ENCODE measurements at places on chromosomes 3 and 15.
A peak's percentile ranks its signal among the peaks of the same experiment; 100 is the strongest.

GRCh38 chr3:73029321-73029796 lies 32.1 kb upstream of the EBLN2 start:
- no peak for DNase-seq

- no peak for DNase-seq
Measured at GRCh38 chr3:17040322-17040989, 155.7 kb downstream of the PLCL2 start.

- no peak for DNase-seq
Measured at GRCh38 chr3:188076176-188076575, 77.8 kb upstream of the LPP start.

DNA sequence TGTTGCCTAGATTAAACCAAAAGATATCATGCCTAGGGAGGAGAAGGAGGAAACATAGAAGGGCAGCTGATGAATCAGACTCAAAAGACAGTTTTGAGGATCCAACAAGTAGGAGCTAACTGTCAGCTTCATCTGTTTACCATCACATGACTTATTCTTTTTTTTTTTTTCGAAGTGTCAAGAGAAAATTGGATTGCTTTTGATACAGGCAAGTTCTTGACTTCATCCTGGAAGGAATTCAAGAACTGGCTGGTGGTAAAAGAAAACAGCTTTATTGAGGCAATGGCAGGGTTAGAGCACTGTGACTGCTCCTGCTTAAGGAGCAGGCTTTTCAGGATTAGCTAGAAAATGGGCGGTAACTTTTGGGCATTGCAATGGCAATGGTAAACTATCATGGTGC lies 227.5 kb upstream of the KCNMB2 start:
- DNase-seq, result no peak

GRCh38 chr3:110243081-110243480 lies 828.5 kb upstream of the NECTIN3 start:
- no peak for DNase-seq

- no peak for DNase-seq
Measured at GRCh38 chr3:172675441-172676193, 35.2 kb downstream of the NCEH1 start.

GRCh38 chr3:143896486-143896885 lies 48.2 kb upstream of the SLC9A9 start:
- DNase-seq, result no peak

- DNase-seq, result no peak
Measured at GRCh38 chr3:153311541-153311940, 149.5 kb downstream of the RAP2B start.

- DNase-seq, result no peak
Measured at GRCh38 chr3:141796889-141797781, 33.9 kb downstream of the GRK7 start.

DNA sequence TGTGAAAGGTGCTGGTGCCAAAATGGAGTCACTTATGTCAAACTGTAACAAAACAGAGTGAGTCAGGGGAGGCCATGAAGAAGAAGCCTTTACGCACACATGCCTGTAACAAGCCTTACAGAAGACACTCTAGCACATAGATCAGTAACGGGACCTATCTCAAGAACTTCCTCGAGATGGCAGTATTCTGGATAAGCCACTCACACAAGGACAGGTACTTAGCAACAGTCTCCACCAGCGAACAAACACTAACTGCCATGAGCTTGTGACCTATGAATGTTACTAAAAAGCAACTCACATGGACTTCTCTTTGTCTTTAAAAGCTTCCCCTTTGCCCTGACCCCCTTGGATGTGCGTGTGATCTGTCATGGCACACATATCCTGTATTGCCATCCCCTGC lies 235.1 kb downstream of the CD47 start:
- DNase-seq, result no peak

DNA sequence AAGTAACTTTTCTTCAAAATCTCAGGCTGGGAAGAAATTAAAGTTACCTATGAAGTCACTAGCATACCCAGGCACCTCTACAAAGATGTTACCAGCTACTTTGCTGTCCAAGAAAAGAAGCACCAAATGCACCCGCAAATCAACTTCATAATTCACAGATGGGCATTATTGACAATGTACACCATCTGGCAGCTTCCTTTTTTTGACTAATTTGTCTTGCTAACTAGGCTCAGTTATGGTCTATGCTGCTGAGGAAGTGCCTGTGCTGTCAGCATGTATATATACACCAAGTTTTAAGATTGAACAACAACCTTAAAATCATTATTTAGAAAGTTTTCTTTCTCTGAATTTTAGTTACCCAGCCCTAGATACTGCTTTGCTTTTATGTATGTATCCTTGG lies 93.8 kb downstream of the NSUN3 start:
- no peak for DNase-seq

GRCh38 chr3:164375538-164375937 lies 702.8 kb downstream of the SI start:
- no peak for DNase-seq

DNA sequence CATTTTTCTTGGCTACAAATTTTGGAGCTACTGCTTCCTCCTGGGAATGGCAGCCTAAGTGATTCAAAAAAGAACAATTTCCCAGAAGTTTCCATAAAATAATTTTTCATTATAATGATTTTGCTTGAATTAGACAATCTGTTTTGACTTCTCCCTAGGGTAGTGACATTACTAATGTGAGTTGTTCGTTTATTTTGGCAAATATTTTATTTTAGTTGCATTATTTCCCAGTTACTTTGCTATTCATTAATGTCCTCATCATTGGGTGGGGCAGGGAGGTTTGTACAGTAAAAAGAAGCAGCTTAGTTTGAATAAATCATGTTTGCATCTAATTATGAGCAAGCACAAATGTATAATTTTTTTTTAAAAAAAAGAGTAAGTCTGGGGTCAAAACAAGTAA lies 686.6 kb downstream of the ROBO2 start:
- DNase-seq, result no peak

GRCh38 chr3:152491922-152492321 lies 223.2 kb downstream of the MBNL1 start:
- no peak for DNase-seq

DNA sequence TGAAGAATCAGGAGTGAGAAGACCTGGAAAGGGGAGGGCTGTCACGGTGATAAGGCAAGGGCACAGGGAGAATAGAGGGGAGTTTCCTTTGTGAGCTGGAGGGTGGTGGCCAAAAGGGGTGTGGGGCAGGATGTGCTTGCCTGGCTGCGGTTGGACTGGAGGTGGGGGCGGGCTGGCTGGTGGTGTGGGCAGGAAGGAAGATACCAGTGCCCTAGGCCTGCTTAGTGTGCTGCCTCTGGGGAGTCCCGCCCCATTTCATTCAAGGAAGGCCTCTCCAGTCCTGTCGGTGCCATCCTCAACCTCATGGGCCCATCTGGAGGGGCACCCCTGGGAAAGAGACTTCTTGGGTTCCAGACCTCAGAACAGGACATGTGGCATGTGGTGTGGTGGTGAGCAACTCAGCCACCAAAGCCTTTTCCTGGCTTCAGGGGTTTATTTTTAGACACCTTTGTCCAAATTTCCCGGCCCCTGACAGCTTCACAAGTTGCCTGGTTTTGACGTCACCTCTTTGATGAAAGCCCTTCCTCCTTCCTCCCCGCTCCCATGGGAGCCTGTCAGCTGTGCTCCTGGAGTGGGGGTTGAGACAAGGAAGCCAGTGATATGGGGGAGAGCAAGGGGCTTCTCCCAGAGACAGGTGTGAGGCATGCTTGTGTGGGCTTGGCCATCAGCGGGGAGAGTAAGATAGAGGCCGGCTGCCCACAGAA lies 15.6 kb downstream of the TEX264 start:
- peak; percentile 73 for DNase-seq

DNA sequence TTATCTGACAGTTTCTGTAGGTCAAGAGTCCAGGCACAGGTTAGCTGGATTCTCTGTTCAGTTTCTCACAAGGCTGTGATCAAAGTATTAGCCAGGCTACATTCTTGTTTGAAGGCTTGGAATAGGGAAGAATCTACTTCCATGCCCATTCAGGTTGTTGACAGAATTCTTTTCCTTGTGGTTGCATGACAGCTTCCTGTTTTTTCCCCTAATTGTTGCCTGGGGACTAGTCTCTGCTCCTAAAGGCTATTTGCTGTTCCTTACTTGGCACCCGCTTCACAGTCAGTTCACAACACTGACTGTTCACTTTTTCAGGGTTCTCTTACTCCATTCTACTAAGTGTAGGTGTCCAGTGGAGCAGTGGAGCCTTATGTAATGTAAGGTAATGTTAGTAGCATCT lies 115.4 kb upstream of the GBE1 start:
- no peak for DNase-seq

DNA sequence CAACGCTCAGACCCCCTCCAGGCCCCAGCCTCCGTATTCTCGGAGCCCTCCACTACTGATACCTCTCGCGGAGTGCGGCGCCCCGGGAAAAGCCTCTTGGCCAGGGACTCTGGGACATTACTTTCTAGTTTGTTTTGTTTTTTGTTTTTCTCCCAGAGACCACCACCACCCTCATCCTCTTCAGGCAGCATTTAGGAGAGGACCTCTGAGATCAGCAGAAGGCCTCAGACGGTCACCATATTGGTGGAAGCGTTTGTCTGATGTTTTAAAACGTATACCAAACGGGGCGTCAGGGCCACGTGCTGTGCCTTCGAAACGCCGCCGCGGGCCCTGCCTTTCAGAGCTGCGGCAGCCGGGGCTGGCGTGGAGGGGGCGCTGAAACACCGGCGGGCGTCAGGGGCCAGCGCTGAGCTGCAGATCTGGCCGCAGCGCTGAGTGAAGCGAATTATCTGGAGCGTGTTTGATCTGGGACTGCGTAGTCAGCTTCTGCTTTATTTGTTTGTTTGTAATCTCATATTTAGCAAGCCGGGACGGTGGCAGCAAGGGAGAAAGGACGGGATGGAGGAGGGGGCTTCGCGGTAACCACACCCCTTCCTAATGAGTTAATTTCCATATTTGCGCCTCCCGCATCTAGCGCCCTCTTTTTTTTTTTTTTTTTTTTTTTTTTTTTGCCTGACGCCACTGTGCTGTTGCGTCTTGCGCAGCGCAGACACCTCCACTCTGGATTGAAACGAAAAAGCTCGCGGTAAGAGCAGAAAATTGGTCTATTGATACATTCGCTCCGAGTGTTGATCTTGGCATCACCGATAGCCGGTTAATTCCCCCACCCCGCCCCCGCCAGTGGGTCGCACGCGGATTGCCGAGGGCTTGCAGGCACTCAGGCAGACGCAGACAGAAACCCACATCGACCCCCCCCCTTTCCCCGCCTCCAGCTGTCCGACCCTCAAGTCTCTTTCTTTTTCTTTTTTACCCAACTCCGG lies 14.9 kb downstream of the SOX2 start:
- DNase-seq, result no peak

DNA sequence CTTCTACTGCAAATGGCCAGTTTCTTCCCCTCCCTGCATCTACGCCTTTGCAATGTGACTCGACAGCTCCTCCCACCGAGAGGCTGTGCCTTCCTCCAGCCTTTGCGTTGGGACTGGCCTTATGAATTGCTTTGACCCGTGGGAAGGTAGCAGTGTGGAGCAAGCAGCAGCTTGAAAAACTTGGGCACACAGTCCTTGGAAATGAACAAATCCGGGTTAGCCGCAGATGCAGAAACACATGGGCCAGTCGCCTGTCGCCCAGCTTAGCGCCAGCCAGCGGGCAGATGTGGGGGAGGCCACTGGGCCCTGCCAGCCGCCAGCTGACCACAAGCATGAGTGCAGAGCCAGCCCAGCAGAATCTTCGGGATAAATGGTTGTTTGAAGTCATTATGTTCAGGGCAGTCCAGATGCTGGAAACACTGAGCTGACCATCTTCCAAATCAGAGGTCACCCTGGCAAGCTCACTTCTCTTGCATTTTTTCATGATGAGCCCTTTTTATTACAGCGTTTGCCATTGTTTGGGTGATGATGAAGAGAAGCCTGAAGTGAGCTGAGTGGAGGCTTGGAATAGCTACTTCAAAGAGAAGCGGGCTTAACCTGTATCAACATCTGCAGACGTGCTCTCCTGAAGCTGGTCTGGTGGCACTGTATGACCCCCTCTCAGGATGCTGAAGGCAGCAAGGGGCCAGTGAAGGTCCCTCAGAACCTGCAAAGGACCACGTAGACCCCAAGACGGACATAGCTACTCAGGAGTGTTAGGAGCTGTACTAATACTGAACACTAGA lies 9.8 kb downstream of the SELENOS start:
- DNase-seq, result no peak

- no peak for DNase-seq
Measured at GRCh38 chr15:32698773-32699390, 18.9 kb upstream of the GREM1 start.

- no peak for DNase-seq
Measured at GRCh38 chr15:27989427-27989826, 109.7 kb downstream of the OCA2 start.

- DNase-seq, result no peak
Measured at GRCh38 chr3:134594331-134594741, 56.5 kb downstream of the KY start.

- DNase-seq, result no peak
Measured at GRCh38 chr3:23324745-23325144, 121.6 kb downstream of the UBE2E2 start.

DNA sequence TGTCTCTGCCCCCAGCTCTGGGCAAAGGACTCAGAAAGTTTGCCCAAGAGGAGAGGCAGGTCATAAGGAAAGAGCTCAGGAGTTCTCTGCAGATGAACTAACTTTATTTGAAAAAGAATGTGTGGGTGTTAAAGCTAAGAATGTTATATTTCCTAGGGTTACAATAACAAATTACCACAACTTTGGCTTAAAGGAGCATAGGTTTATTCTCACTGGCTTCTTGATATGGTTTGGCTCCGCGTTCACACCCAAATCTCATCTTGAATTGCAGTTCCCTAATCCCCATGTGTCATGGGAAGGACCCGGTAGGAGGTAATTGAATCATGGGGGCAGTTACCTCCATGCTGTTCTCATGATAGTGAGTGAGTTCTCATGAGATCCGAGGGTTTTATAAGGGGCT lies 383.7 kb upstream of the CFAP20DC start:
- no peak for DNase-seq

- DNase-seq, result no peak
Measured at GRCh38 chr15:45603881-45604280, 16.7 kb downstream of the BLOC1S6 start.

DNA sequence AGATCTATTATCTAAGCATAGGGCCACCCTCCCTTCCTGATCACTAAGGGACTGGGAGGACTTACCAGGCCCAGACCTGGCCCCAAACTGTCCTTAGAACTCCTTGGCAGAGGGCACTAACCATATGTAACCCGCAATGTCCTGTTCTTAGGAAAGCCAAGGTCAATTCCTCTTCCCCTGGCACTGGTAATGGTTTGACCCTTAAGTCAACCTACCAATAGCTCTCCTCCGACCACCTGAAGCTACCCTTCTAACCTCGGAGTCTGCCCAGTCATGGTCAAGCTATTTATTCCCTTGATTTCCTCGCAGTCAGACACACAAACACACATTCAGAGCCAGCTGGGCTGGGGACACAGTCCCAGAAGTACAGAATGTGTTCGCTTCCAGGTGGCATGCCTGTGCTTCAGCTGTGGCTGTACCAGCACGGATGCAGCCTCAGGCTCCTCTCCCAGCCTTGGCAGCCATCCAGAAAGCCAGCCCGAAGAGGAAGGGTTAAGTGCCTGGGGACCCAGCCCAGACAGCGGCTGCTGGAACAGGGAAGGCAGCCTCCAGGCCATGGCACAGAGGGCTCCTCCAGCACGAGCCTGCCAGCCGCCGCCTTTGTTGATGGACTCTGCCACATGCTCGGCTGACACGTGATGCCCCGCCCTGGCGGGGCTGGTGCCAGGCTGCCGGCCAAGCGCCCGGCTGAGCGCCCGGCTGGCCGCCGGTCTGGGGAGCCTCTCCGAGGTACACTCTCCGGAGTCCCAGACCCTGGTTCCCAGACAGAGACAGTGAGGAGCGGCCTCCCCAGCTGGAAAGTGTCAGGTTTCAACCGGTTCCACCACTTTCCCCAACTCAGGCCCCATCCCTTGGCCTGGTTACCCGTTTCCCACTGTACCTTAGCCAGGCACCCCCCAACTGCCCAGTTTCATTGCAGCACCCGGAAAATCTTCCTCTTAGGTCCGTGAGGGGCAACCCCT lies 5.5 kb downstream of the BMF start:
- DNase-seq, result no peak

Data from stimulated activated CD8-positive, alpha-beta memory T cell treated with anti-CD3 and anti-CD28 coated beads, Interleukin-4, amount 100 ng/mL, for 4 hours (primary cell).